Cerebellum (tissue), 4 donors: ENCODE measurements at places on chromosomes 3 and 15.

DNA sequence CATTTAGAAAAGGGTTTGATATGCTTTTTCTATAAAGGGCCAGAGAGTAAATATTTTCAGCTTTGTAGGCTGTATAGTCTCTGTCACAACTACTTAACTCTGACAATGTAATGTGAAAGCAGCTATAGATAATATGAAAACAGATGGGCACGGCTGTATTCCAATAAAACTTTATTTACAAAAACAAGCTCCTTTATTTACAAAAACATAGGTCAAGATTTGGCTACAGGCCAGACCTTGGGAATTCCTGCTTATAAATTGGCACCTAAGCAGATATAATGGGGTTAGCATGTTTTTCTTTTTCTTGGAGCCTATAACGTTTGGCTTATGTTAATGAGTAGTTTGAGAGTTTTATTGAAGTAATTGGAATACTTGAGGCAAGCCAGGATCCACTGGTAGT, 119.4 kb upstream of the CGNL1 start:
- no peak for DNase-seq

GRCh38 chr3:138933981-138934691, 12.8 kb downstream of the FOXL2 start:
- DNase-seq = no peak

DNA sequence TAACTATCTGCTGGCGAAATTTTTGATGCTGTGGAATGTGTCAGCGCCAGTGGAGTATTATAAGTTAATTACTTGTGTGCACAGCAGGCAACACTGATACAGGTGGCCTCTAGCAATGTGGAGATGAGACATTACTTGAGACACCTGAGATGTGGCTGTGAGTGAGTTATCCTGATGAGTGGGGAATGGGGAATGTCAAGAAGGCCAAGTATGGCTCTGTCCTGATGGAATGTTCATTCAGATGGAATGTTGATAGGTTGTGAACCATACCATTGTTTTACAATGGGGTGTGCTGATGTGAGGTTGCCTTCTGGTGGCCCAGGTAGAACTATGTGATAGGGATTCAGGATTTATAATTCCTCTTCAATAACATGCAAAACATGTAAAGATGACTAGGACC, 404.8 kb downstream of the PTPRG start:
- DNase-seq = no peak

DNA sequence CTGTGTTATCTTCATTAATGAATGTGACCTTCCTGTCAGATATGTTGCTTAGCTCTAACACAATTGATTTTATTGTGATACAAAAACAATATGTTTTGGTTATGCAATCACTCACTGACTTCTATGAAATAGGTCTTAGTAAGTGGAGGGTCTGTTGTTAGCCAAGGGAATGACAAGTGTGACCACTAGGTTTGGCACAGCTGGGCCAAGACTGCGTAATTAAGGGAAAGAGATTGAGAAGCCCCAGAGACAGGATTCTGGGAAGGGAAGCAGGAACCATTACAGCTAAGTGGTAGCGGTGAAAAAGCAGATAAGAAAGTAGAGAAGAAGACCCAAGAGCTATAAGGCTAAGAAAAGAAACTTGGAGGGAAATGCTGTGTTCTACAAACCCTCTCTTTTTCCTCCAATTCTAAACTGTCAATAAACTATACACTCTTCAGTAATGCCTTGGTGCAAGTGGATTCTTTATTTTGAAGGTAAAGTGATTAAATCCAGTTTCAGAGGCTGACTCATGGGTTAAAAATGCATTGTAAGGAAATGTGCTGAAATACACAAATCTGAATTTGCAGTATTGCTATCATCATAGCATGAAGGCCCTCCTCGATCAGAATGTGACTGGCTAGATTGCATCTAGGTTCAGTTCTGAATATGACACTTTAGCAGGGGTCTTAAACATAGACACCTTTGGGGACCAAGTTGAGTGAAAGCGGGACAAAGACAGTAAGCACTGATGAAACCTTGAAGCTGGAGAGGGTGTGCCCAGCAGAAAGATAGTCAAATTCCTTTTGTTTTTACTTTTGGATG, 26.1 kb downstream of the KCNMB2 start:
- no peak for DNase-seq

DNA sequence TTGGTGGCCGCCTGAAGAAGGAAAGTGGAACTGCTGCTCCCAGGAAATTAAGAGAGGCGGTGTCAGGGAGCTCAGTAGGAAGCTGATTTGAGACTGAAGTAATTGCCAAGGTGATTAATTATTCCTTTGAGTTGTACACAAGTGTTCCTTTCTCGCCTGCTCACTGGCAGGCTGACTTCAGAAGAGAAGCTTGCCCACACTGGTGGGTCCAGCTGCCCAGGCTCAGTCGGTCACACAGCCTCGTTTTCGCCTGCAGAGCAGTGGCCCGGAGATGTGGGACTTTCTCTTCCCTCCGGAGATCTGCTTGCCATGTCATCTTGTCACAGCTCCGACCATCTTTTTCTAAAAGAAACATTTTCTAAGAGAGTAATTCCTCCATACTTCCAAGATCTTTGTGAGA, 478.0 kb downstream of the MCTP2 start:
- no peak for DNase-seq

DNA sequence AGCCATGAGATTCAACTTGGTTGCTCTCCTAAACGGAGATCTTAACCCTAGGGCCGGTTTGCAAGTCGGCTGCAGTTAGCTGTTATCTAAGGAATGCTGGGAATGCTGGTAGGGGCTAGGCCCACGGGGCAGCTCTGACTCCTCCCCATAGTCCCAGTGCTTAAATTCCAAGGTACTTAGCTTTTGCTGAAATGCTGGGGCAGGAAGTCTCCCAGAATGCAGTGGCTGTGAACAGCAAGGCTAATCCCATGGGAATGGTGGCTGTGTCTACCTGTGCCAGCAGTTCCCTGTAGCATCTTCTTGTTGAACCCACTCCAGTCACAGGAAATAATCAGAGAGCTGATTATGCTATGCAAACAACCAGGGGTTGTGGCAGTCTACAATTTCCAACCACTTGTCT, 102.5 kb upstream of the TJP1 start:
- DNase-seq = no peak
